ENCODE measurements at places on chromosomes 11 and 22.

- no peak for DNase-seq
Measured at GRCh38 chr11:128810784-128811514, 56.1 kb downstream of the KCNJ1 start.

- no peak for DNase-seq
Measured at GRCh38 chr11:131408025-131408640, 37.7 kb downstream of the NTM start.

DNA sequence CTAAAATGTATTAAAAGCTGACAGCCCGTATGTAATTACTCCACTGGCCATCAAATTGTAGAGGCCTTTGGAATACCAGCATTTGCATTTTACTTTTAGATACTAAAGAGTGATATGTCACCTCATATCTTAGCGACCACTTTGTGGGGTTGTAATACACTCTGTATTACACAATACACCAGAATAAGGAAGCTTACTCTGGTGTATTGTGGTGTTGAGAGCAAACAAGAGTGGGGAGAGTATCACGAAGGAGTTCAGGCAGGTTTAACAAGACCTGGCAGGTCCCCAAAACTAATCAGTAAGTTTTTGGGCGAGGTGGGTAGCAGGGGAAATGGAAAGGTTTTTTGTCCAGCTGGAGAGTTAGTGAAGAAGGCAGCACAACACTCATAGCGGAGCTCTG is 3.2 kb downstream of the NUP50 start:
- no peak for DNase-seq

GRCh38 chr11:104467404-104467803 is 303.5 kb upstream of the PDGFD start:
- DNase-seq, result no peak

- DNase-seq, result no peak
Measured at GRCh38 chr11:33889296-33889695, 2.6 kb downstream of the LMO2 start.

DNA sequence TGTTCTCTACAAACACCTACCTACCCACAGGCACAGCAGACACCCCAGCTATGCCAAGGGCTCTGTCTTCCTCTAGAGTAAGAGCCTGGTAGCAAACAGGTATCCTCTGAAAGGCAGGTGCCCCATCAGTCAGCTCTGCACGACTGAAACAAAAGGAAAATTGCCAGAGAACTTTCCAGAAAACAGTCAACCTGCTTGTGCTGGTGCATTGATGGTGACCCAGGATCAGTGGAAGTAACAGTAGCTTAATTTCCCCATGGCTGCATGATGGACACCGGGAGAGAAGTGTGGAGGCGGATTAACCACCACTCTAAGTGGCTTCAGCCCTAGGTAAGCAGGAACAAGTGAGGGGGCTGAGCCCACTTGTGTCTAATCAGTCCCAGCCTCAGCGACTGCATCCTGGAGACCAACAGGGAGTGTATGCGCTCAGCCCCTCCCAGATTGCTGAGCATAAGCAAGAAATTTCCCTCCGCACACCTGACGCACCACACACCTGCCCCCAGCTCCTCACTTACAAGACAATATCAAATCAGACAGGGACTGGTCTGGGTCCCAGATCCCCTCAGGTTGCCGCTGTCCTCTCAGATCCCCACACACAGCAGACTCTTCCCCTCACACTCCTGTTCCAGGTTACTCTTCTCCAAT is 70.7 kb upstream of the IGLL5 start:
- DNase-seq, result no peak

DNA sequence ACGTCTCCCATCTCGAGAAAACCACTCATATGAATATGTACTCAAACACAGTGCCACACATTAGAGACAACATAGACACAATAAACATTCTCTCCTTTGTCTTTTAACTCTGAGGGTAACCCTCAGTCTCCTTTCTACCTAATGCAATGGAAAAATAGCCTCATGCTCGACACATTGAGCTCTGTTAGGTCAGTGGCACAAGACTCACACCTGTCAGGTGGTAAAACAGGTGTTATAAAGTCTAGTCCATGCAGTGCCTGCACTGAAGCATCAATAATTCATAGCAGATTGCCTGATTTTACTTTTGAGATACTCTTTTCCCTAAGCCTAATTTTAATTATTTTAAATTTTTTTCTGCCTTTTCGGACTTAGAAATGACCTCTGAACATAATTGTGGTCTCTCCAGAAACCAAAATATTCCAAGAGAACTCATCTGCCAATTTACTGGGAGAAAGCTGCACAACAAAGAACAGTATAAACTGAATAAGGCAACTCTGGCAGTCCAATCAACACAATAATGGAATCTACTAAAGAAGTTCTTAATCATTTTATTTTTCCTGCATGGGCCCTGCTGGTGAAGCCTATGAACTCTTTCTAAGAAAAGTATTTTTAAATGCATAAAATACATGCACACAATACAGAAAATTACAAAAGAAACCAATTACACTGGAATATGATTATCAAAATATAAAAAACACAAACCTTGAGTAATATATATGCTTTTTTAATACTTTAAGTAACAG is 9.9 kb downstream of the RDX start:
- DNase-seq, result no peak

GRCh38 chr11:73099512-73100266 is 42.4 kb downstream of the FCHSD2 start:
- no peak for DNase-seq

DNA sequence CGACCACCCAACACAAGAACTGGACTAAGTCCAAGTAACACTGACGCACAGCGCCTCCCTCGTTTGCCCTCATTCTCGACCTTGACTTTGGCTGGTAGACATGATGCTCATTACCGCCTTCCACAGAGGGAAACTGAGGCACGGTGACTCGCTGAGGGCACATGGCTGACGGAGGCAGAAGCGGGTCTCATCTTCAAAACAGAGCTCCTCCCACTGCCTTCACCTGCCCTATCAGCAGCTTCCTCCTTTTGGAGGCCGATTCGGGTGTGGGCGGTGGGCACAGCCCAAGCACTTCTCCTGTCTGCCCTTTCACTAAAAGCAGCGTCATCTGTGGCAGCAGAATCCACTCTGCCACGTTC is 2.0 kb upstream of the KMT5B start:
- DNase-seq, result no peak

- DNase-seq, result no peak
Measured at GRCh38 chr22:31139866-31140716, at the start of gene PLA2G3. Gene PLA2G3 (minus strand): TSS chr22:31140508. CDS start chr22:31140354, 154 bp downstream.

GRCh38 chr11:131909426-131910177 is 539.2 kb downstream of the NTM start:
- no peak for DNase-seq

DNA sequence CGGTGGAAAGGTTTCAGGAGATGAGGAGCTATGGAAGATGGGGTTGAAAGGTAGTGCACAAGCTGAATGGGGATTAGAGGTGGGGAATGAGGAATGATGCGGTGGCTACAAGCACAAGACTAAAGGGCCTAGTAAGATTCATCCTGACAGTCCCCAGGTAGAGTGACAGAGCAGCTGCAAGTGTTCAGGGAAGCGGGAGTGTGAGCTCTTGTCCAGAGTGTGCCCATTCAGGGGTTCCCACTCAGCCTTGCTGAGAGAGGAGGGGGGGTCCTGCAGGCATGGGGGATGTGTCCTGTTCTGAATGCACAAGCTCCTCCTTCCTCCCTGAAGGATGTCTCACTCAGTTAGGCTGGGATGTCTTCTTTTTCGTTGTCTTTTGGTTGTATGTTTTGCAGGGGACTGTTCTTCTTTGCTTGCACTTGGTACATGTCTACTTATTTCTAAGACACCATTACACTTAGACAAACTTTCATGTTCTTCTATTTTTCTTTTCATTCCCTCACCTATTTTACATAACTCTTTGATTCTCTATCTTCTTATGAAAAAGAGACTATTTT is 25.8 kb upstream of the CLPB start:
- no peak for DNase-seq

DNA sequence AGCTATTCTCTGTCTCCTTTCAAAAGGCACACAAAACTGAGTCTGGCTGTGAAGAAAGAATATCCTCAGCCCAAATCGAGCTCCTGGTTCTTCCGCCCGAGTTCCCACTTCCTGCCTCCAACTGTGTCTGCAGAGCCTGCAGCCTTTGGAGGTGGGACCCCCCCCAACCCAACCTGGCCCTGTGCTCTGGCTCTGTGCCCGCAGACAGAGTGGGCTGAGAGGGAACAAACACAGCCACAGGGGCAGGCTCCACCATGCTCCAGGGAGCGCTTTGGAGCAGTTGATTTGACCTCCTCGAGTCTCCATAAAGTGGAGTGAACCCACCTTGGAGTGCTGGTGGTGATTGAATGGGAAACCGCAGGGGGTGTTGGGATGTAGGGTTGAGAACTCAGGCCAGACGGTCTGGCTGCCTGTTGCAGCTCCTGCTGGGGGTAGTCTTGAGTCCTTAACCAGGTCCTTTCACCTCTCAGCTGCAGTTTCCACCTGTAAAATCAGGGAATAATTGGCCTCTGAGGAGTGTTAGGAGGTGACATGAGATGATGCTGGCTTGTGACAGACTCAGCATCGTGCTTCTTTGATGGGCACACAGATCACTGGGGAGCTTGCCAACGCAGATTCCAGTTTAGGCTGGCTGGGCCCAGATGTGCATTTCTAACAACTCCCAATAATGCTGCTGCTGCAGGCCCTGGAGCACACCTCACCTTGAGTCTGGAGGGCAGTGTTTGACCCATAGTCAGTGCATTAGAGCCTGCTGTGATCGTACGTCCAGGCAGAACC is 11.4 kb downstream of the DAGLA start:
- DNase-seq, result no peak

GRCh38 chr11:80822308-80822707 is 1381.5 kb upstream of the TENM4 start:
- no peak for DNase-seq

GRCh38 chr11:16410479-16410878 is 54.1 kb upstream of the SOX6 start:
- no peak for DNase-seq

DNA sequence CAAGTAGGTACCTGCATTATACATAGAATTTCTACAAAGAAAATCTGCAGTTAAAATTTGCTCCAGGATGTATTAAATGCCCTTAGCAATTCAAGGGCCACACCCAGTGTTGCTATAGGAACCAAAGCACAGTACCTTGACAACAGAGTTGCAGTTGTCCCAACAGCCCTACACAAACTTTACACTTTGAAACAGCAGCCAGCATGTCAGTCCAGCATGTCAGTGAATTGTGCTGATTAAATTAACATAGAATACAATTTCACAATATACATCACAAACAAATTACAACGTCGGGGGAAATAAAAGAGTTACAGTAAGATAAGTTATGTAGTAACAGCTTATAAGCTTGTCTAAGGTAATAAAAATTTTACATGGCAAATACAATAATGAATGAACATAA is 389.2 kb downstream of the SOX6 start:
- no peak for DNase-seq

- DNase-seq, result no peak
Measured at GRCh38 chr22:47129902-47130635, 367.6 kb downstream of the TBC1D22A start.

GRCh38 chr11:2135648-2136201 is 3.5 kb downstream of the IGF2 start:
- no peak for DNase-seq
